ENCODE measurements at places on chromosomes 1 and 21. TPM values are rescaled to one million over a fixed set of nuclear protein-coding genes. Genes with fewer than 3 reads are reported as not detected.

The BMP8A gene
- total RNA-seq, result 0.25 TPM

The PGLYRP4 gene
- total RNA-seq, result not detected

The CRNN gene
- not detected for total RNA-seq

The LRP8 gene
- total RNA-seq, result 9.7 TPM

The DCST2 gene
- 0.90 TPM for total RNA-seq

The SH2D1B gene
- total RNA-seq, result 0.15 TPM

The ENAH gene
- total RNA-seq, result 1.3 TPM

The BNIPL gene
- 2.5 TPM for total RNA-seq

The ARHGAP30 gene
- 146 TPM for total RNA-seq

The ARTN gene
- total RNA-seq, result 0.53 TPM

The SPRR2G gene
- total RNA-seq, result not detected

- no peaks in the 10 kb centered on the region for H3K27me3 ChIP-seq
- H3K27ac ChIP-seq, result no peak overlapping the region
- H3K4me1 ChIP-seq, result peaks cover 15% of the 10 kb centered on the region
These were observed 86.3 kb downstream of the VWA5B1 start for GRCh38 chr1:20376880-20377494.

DNA sequence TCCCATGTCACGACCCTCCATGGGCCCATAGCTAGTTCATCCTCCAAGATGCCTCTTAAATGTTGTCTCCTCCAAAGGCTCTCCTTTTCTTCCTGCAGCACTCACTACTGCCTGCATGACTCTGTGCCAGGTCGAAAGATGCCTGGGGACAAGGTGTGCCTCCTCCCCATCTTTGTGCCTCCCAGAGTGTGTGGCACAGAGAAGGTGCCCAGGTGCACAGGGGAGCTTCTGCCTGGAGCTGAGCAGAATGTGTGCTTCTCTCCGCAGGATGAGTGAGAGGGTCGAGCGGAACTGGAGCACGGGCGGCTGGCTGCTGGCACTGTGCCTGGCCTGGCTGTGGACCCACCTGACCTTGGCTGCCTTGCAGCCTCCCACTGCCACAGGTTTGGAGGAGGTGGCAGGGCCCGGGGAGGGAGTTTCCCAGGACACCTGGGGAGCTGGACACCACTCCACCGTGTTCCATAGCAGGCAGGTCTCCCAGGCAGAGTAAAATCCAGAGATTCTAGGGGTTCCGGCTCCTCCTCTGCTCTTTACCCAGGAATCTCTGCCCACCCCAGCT lies 6.9 kb upstream of the PPM1J start:
- H3K4me1 ChIP-seq, result peaks cover 25% of the 10 kb centered on the region
- H3K27me3 ChIP-seq, result no peaks in the 10 kb centered on the region
- no peak for DNase-seq
- no peak overlapping the region for H3K27ac ChIP-seq
- no peak overlapping the region for H3K4me3 ChIP-seq

GRCh38 chr1:112849425-112850033 lies 106.5 kb downstream of the SLC16A1 start:
- H3K4me3 ChIP-seq, result no peak overlapping the region
- no peaks in the 10 kb centered on the region for H3K36me3 ChIP-seq
- peaks cover 11% of the 10 kb centered on the region for H3K4me1 ChIP-seq
- H3K27ac ChIP-seq, result no peak overlapping the region

DNA sequence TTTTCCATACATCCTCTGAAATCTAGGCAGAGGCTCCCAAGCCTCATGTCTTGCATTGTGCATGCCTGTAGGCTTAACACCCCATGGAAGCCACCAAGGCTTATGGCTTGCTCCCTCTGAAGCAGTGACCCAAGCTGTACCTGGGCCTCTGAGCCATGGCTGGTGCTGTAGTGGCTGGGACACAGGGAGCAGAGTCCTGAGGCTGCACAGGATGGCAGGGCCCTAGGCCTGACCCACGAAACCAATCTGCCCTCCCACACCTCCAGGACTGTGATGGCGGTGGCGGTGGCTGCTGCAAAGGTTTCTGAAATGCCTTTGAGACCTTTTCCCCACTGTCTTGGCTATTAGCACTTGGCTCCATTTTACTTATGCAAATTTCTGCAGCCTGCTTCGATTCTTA lies 429.5 kb downstream of the NPHP4 start:
- no peak overlapping the region for H3K4me3 ChIP-seq
- H3K4me1 ChIP-seq, result no peaks in the 10 kb centered on the region
- H3K27ac ChIP-seq, result no peak overlapping the region
- no peak for DNase-seq
- H3K36me3 ChIP-seq, result no peaks in the 10 kb centered on the region

- H3K4me1 ChIP-seq, result no peaks in the 10 kb centered on the region
- H3K36me3 ChIP-seq, result no peaks in the 10 kb centered on the region
- DNase-seq, result no peak
- no peak overlapping the region for H3K27ac ChIP-seq
- H3K4me3 ChIP-seq, result no peak overlapping the region
- no peaks in the 10 kb centered on the region for H3K27me3 ChIP-seq
These were observed 39.3 kb downstream of the PLPPR5 start for GRCh38 chr1:98965394-98965793.

DNA sequence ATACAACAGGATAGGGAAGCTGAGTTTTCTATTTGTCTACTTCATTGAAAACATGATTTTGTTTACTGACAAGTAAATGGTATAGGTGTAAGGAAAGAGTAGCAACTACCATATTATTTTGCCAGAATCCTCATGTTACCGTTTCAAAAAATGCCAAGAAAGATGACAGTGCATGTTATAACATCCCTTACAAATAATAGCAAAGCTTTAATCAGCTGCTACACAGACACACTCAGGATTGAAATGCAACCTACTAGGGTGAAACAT lies 331.5 kb downstream of the CHRM3 start:
- no peaks in the 10 kb centered on the region for H3K4me1 ChIP-seq
- no peak for DNase-seq
- H3K27ac ChIP-seq, result no peak overlapping the region
- H3K4me3 ChIP-seq, result no peak overlapping the region
- no peaks in the 10 kb centered on the region for H3K27me3 ChIP-seq
- H3K36me3 ChIP-seq, result no peaks in the 10 kb centered on the region

DNA sequence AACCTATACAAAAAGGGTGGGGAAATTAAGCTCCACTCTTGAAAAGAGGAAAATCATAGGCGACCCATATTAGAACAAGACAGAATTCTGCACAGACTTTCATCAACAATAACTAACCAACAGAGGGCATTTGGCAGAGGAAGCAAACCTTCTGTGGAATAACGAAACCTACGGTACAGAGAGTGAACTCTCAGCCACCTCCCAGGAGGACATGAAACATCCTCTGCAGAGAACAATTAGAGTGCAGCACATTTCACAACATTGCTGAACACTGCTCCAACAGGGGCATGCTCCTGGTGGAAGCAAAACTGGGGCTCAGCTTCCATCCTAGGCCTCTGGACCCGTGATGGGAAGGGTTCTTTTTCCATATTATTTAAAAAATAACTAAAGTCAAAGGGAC lies 110.9 kb downstream of the KCNJ15 start:
- H3K27ac ChIP-seq, result no peak overlapping the region
- DNase-seq, result no peak
- H3K36me3 ChIP-seq, result no peaks in the 10 kb centered on the region
- H3K4me3 ChIP-seq, result no peak overlapping the region
- H3K27me3 ChIP-seq, result no peaks in the 10 kb centered on the region
- no peaks in the 10 kb centered on the region for H3K4me1 ChIP-seq

GRCh38 chr1:234833646-234834045 lies 223.7 kb upstream of the IRF2BP2 start:
- H3K27ac ChIP-seq, result no peak overlapping the region
- DNase-seq, result no peak
- no peak overlapping the region for H3K4me3 ChIP-seq
- no peaks in the 10 kb centered on the region for H3K4me1 ChIP-seq

DNA sequence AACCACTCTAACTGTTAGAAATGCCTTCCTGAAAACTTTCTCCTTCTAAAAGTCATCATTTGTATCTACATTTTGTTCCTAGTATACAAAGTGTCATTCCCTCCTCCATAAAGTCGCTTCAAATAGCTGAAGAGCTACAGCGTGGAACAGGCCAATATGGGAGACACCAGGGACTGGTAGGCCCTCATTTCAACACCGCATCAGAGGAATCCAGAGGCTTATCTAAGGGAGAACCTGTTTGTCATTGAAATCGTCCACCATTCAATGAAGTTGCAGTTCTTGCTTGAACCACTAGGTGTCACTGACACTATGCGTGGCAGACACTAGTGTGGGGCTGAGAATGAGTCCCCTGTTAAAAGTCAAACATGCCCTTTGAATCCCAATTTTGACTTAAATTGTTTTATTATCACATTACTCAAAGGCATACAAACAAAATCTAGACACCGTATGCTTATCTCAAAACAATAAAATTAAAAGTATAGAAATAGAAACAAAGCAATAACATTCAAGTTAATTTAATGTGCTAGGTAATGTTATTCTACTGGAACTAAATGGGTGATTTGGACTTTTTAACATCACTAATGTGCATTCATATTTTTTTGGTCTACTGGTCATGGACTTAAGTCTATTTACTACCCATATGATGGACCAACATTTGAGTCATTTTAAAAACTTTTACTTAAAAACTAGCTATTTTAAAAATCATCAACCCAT lies 182.3 kb downstream of the FCRL5 start:
- no peaks in the 10 kb centered on the region for H3K4me1 ChIP-seq
- no peaks in the 10 kb centered on the region for H3K27me3 ChIP-seq
- peak; percentile 72 for DNase-seq

DNA sequence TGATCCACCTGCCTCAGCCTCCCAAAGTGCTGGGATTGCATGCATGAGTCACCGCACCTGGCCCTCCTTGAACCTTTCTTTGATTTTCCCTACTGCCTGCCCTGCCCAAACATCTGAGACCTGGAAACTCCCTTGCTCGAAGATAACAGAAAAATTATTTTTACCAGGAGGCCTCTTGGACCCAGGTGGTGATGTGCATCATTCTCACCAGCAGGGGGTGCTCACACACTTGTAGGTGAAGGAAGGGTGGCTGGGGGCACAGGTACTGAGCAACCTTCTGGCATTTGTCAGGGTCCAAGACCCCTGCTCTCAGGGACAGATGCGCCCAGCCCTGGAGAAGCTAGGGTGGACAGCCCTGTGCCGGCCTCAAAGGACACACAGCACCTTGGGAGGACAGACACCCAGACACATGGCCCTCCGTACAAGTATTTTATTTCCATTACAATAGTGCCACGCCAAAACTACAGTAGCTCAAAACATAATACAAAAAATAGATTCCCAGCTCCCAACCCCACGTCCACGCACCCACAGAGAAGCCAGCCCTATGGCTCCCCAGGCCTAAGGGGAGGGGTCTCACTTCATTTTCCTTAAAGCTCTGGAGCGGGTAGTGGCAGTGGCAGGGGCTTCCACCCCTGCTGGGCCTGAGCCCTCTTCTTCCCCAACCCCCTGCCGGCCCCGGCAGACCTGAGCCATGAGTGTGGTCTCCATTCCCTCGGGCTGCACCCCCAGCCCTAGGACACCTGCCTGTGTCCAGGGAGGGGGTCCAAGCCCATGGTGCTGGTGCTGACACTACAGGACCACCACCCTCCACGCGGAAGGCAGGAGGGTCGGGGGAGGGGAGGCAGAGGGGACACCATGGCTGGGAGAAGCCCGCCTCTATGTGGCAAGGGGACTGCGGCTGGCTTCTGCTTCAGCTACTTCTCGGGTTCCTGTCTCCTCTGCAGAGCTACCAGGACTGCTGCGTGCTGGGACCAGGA lies 40.4 kb upstream of the EIF4G3 start:
- DNase-seq, result peak; percentile 76
- H3K4me3 ChIP-seq, result no peak overlapping the region
- H3K27ac ChIP-seq, result no peak overlapping the region
- no peaks in the 10 kb centered on the region for H3K4me1 ChIP-seq
- H3K36me3 ChIP-seq, result peaks cover 2% of the 10 kb centered on the region

- no peak overlapping the region for H3K4me3 ChIP-seq
- H3K36me3 ChIP-seq, result no peaks in the 10 kb centered on the region
- H3K4me1 ChIP-seq, result peaks cover 78% of the 10 kb centered on the region
- DNase-seq, result no peak
- H3K27ac ChIP-seq, result no peak overlapping the region
These were observed 112.1 kb downstream of the HIVEP3 start for GRCh38 chr1:41806472-41807155.

- peak; percentile 16 for DNase-seq
- peak within 1 kb of the TSS; percentile 60 for H3K27ac ChIP-seq
- no peaks in the 10 kb centered on the region for H3K27me3 ChIP-seq
- peaks cover 38% of the 10 kb centered on the region for H3K4me1 ChIP-seq
These were observed at the start of gene GBP2 for GRCh38 chr1:89125913-89126580. GBP2 (minus strand) TSS chr1:89126114; CDS start chr1:89121966, 4,148 bp downstream.

GRCh38 chr1:90882221-90882620 lies 139.6 kb downstream of the ZNF644 start:
- no peaks in the 10 kb centered on the region for H3K4me1 ChIP-seq
- H3K27ac ChIP-seq, result no peak overlapping the region
- H3K27me3 ChIP-seq, result no peaks in the 10 kb centered on the region

- DNase-seq, result no peak
- H3K27me3 ChIP-seq, result no peaks in the 10 kb centered on the region
- H3K4me1 ChIP-seq, result no peaks in the 10 kb centered on the region
- H3K27ac ChIP-seq, result no peak overlapping the region
These were observed 83.8 kb upstream of the JAK1 start for GRCh38 chr1:65049941-65050713.

Data from B cell (primary cell).